Activated T-helper 2 cell treated with anti-CD3 and anti-CD28 coated beads, Interferon-gamma antibody, Interleukin-2, Interleukin-4, amounts not matched to agents 10 μg/mL and 5 μg/mL and 100 μg/mL, durations not matched to agents 14 hours and 24 hours and 36 hours (primary cell): ENCODE measurements at places on chromosomes 7 and 10.

- DNase-seq, result no peak
These were observed 2.4 kb downstream of the RBM20 start for GRCh38 chr10:110646417-110647135.

DNA sequence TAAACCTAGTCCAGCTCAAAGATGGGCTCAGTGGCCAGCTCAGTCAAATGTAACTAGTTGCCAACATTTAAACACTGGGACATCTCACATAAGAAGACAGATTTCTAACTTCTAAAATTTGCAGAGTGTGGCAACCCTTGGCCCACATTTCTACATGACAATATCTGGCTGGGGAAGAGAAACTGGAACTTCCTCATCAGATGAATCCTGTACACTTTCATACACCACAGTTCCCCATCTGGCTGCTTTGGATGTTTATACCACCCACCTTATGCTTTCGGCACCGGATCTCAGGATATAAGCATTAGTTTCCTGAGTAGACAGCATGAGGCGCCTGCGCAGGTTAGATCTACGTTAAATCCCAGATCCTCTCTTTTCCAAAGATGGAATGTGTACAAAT lies 199.3 kb downstream of the PRKG1 start:
- no peak for DNase-seq

GRCh38 chr10:102935505-102935904 lies 17.4 kb downstream of the CNNM2 start:
- no peak for DNase-seq

- no peak for DNase-seq
These were observed 26.5 kb downstream of the ANK3 start for GRCh38 chr10:60363187-60363586.

DNA sequence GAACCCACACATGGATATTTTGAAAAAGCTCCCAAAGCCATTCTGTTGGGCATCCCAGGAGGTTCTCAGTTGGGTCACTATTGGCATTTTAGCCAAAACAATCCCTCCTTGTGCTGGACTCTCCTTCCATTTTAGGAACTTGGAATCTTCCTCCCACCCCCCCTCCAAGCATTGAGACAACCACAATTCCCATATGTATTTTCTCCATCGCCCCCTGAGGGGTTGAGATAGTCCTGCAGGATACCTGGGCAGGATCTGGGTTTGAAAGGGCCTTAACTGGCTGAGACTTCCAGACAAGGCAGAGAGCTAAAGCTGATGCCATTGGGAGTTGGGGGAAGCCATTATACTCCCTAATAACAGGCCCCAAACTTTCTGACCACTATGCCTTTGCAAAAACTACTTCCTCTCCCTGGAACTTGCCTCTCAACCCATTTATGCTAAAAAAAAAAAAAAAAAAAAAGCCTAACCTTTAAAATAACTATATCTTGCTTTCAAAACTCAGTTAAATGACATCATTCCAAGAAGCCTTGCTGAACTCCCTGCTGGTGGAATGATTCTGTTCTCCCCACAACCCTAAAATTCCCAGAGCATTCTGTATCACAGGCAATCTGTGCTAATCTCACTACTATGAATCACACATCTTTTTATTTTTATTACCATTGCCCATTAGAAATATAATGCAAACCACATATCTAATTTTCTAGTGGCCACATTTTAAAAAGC lies 77.5 kb upstream of the PDE1C start:
- no peak for DNase-seq

DNA sequence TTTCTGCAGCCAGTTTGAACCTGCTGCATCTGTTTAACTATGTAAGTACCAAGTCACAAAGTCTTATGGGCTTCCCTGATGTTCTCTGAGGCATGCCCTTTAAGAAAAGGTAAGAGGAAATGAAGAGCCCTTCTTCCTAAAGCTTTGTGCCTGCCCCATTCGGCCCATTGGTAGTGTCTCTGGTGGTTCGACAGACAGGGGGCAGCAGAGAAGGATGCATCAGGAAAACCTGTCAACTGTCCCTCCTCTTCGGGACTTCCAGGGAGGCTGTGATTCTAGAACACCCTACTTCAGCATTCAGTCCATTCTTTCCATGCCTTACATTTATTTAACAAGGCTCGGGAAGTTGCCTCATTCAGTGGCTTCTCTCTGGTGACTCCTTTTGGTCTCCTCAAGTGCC lies 1.9 kb upstream of the SFRP4 start:
- no peak for DNase-seq

GRCh38 chr7:87210506-87210905 lies 9.0 kb downstream of the TMEM243 start:
- no peak for DNase-seq

- no peak for DNase-seq
These were observed 140.1 kb downstream of the DIP2C start for GRCh38 chr10:549391-549790.

- DNase-seq, result no peak
These were observed 30.9 kb upstream of the ITGB8 start for GRCh38 chr7:20299647-20300312.

DNA sequence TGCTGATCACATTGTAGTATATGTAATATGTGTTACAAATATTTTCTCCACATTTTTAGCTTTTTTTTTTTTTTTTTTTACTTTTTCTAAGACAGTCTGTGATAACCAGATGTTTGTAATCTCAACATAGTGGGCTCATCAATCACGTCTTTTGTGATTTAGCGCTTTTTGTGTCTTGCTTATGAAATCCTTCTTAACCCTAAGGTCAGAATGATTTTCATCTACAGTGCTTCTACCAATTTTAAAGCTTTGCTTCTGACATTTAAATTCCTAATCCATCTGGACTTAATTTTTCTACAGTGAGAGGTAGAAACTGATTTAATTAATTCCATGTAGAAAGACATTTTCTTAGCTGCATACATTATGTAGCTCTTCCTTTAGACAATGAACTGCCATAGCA lies 626.4 kb downstream of the TNS3 start:
- no peak for DNase-seq

- DNase-seq, result no peak
These were observed 2.1 kb upstream of the SSC4D start for GRCh38 chr7:76411626-76412025.

GRCh38 chr7:84176716-84177115 lies 17.9 kb downstream of the SEMA3A start:
- no peak for DNase-seq

DNA sequence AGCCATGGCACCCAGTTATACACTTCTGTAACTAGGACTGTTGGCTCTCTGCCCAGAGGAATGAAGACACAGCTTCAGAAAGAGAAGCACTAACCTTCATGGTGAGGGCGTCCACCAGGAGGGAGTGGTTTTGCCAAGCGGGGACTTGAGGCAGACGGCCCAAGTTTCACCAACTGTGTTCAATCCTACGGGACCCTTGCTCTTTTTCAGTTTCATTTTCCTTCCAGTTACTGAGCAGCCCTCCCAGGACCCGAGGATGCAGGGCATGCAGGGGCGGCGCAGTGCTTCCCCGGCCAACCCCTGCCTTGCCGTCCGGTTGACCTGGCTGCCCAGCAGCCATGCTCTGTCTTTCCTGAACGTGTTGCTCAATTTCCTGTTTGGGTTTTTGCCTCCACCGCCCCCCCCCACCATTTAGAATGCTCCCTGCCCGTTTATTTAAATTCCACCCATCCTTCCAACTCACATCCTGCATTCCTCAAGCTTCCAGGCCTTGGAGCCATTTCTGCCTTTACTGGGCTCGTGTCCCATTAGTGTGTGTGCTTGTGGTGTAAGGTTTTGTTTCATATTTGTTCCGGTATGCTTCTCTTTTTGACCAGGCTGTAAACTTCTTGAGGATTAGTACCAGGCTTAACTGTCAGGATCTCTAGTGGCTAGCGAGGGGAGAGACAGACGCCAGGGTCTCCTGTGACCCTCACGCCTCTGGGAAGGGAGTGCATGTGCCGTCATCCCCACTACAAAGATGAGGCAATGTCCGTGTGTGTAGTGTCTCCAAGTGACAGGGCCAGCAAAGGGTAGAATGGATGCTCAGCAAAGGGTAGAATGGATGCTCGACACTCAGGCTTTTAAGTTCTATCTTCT lies 31.6 kb downstream of the IL15RA start:
- no peak for DNase-seq

GRCh38 chr10:87794285-87794684 lies 23.7 kb downstream of the ATAD1 start:
- no peak for DNase-seq

- no peak for DNase-seq
These were observed 136.0 kb upstream of the WNT16 start for GRCh38 chr7:121192834-121193233.

GRCh38 chr7:105931179-105931578 lies 31.9 kb upstream of the CDHR3 start:
- DNase-seq, result no peak

GRCh38 chr10:5668429-5668828 lies 2.0 kb upstream of the ASB13 start:
- no peak for DNase-seq

DNA sequence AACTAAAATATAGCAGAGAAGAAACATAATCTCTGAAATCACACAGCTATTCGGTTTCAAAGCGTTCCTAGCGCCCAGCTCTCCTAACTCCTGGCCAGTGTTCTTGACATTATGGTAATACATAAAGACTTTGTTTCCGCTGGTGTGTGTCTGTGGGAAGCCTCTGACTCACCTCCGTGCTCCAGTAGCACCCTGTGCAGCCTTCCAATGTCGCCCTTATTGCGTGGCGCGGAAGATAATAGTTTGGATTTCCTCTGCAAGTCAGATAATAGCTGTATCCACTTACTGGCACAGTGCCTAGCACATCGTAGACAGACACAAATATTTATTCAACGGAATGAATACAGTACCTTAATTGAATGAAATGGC lies 570 bp downstream of the BMS1 start:
- no peak for DNase-seq

GRCh38 chr7:84524714-84525694 lies 330.4 kb upstream of the SEMA3A start:
- no peak for DNase-seq

DNA sequence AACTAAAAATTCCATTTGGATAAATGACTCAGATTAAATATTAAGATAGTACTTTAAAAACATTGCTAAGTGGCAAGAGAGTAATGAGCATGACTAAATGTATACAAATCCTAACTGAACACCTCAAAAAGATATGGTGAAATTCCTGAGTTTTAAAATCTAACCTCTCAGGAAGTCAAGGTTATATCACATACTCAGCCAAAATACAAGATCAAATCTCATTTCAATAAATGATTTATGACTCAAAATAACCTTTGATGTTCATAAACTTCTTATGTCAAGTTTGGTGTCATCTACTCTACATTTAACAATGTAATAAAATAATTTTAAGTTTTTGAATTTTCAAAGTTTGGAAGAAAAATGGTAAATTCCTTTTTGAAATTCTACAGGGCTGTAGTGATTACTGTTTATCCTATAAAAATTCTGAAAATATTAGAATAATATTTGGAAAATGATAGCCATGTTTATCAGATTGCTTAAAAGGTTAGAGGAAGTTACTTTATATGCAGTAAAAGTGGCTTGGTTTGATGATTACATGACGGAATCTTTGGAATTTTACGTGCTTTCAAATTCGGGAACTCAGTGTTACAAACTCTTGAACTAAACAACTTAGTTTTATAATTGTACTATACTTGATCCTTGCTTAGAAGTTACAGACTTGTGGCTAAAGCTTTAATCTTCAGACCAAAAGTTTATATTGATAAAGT lies 43.7 kb downstream of the ASZ1 start:
- DNase-seq, result no peak

- DNase-seq, result no peak
These were observed 8.3 kb upstream of the LRRC4 start for GRCh38 chr7:128039544-128039953.

DNA sequence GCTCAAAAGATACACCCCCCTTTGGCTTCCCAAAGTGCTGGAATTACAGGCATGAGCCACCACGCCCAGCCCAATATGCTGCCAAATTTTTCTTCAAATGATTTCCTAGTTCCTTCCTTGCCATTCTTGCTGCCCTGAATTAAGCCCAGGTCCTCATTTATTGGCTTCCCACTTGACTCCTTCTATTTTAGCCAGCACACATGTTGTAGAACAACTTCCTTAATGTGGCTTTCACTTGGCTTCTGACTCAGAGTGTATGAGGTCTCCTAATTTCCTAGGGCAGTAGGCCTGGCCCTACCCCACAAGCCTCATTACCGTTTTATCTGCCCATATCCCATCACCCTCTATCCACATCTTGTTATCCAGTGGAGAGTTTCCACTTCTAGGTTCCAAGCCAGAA lies 21.8 kb upstream of the HIPK2 start:
- no peak for DNase-seq

DNA sequence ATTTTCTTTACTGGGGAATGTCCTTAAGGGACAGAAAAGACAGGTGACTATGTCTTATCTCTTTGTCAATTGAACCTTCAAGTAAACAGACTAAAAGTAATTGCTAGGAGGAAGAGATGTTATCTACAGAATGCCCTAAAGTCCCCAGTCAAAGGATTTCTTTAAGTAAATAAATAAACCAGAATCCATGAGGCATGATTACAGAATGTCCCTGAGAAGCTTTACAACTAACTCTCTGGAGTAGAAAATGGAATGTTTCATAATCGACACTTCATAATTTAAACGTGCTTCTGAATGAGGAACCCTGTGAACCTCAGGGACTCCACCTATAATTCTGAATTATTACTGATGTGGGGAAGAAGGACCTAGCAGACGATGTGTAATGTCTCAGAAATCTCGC lies 187.9 kb upstream of the IMMP2L start:
- DNase-seq, result no peak

- no peak for DNase-seq
These were observed 61.1 kb downstream of the PWWP2B start for GRCh38 chr10:132458071-132458585.

DNA sequence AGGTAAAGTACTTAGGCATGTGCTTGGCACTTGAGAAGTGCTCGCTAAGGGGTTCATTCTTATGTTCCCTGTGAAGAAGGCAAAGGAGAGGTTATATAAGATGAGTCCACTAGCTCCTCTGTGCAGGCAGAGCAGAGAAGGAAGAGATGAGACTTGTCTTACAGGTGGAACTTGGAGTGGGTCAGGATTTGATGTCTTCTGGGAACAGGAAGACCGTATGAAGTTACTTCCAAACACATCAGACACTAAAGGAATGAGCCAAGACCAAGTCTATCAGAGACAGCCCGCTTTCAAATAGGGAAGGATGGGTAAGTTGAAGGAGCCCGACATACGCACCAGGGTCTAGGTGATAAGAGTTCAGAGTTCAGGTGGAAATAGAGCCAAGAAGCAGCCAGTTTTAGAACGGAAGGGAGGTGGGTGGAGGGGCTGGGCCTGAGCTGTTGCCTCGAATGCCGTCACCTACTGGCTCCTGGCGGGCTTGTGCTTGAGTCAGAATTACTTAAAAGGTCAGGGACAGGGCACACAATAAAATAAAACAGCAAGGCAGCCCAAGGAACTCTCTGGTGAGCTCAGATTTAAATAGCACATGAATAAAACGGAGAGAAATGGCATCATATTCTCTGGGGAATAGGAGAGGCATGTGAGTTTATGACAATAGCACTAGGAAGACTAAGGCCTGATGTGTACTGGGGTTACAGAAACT lies 56.1 kb upstream of the GRB10 start:
- no peak for DNase-seq
